Pancreas (tissue), 10 donors: ENCODE measurements at places on chromosomes 13 and 19. TPM values are rescaled to one million over a fixed set of nuclear protein-coding genes. Genes with fewer than 3 reads are reported as not detected.

DNA sequence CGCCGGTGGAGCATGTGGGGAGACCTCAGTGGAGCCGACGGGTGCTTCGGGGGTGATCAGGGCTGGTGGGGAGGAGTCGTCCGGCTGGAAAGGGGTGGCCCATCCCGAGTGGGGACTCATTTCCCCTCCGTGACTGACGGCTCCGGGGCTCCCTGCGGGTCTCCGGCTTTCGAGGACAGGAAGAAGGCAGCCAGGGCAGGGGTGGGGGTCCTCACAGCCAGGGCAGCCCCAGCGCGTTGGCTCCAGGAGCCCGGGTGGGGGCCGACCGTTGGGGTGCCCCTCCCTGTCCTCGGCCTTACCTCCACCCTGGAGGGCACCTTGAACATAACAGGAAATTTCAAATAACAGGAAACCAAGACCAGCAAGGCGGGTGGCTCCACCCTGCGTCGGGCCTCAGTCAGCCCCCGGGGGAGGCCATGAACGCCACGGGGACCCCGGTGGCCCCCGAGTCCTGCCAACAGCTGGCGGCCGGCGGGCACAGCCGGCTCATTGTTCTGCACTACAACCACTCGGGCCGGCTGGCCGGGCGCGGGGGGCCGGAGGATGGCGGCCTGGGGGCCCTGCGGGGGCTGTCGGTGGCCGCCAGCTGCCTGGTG, at the start of gene S1PR4:
S1PR4 (plus strand) TSS at position 393 of the 596 bp plus-strand sequence; CDS start at position 417, 24 bp downstream.
- H3K27me3 ChIP-seq = no peaks in the 10 kb centered on the region
- H3K4me1 ChIP-seq = no peaks in the 10 kb centered on the region
- H3K27ac ChIP-seq = no peak within 1 kb of the TSS

The TTYH1 gene
- 24.5 TPM for total RNA-seq

The ZNF599 gene
- total RNA-seq = 2.3 TPM

DNA sequence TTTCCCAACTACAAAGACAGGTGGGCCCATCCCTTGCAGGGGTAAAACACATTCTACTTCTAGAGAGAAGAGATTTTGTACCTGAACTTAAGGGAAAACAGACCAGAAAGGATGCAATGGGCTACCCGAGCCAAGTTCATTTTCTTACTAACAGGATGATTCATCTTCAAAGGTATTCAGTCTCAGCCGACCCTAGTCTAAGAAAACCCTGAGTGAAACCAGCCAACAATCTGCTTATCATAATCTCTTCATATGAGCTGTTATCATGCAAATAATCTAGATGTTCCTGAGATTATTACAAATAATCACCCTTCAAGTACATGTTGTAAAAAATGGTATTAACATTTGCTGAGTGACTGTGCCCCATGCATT, 15.6 kb downstream of the PABPC3 start:
- no peak overlapping the region for H3K27ac ChIP-seq
- H3K36me3 ChIP-seq = no peaks in the 10 kb centered on the region
- no peak overlapping the region for H3K4me3 ChIP-seq
- no peaks in the 10 kb centered on the region for H3K27me3 ChIP-seq

GRCh38 chr13:99894840-99895443, 76.6 kb downstream of the ZIC5 start:
- H3K4me1 ChIP-seq = no peaks in the 10 kb centered on the region
- no peaks in the 10 kb centered on the region for H3K36me3 ChIP-seq
- DNase-seq = no peak
- H3K27me3 ChIP-seq = peaks cover 11% of the 10 kb centered on the region
- H3K4me3 ChIP-seq = no peak overlapping the region

- DNase-seq = peak; percentile 97
- H3K4me1 ChIP-seq = peaks cover 8% of the 10 kb centered on the region
- H3K4me3 ChIP-seq = peak within 1 kb of the TSS; percentile 73
- no peaks in the 10 kb centered on the region for H3K36me3 ChIP-seq
- H3K27me3 ChIP-seq = no peaks in the 10 kb centered on the region
- H3K27ac ChIP-seq = peak within 1 kb of the TSS; percentile 92
Observed at GRCh38 chr13:100088644-100089464, at the start of gene PCCA. Gene PCCA (plus strand): TSS chr13:100089093. CDS start chr13:100089121, 28 bp downstream.

- no peaks in the 10 kb centered on the region for H3K27me3 ChIP-seq
- H3K4me3 ChIP-seq = no peak overlapping the region
- peak; percentile 62 for DNase-seq
Observed at GRCh38 chr13:95530178-95530577, 22.3 kb upstream of the CLDN10 start.

DNA sequence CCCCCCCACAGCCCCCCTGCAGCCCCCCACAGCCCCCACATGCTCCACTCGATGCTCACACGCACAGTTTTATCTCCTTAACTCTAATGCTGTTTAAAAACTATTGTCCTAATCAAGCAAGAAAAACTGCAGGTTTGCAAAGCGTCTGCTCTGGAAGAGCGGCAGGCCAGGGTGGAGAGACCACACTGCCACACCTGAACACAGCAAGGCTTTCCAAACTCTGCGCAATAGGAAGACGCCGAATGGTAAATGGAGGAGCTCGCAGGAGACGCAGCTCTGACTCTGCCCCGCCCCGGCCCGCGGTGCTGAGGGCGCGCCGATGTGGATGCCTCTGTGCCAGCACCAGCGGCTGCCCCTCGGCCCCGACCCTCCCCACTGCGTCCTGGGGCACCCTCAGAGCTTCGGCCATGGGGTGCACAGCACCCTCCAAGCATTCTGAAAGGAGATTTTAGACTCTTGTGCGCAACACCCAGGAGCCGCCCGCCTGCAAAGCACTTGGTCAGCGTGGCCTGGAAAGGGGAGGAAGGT, 32.4 kb downstream of the RASA3 start:
- peaks cover 4% of the 10 kb centered on the region for H3K4me1 ChIP-seq
- no peaks in the 10 kb centered on the region for H3K36me3 ChIP-seq
- DNase-seq = peak; percentile 64
- H3K4me3 ChIP-seq = no peak overlapping the region
- H3K27ac ChIP-seq = peak overlapping the region; percentile 56
- H3K27me3 ChIP-seq = no peaks in the 10 kb centered on the region

- peak; percentile 37 for DNase-seq
- H3K27me3 ChIP-seq = no peaks in the 10 kb centered on the region
- no peak overlapping the region for H3K4me3 ChIP-seq
Observed at GRCh38 chr19:33279430-33280350, 22.6 kb downstream of the CEBPA start.

The PDS5B gene
- 10.9 TPM for total RNA-seq

DNA sequence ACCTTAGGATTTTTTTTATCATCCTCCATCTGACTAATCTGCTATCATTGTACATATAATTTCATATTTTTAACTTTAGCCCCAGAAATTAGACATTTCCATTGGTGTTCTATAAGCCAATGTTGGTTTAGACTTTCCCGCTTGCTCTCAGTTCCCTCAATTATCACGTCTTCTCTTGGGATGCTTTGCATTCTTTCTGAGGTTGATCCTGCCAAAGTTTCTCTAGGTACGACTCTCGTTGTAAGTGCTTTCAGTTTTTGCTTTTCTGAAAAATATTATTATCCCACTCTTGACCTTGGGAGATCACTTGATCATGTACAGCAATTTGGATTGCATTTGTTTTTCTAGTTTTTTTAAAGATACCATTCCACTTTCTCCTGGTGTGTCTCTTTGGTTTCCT, 270.2 kb downstream of the IRS2 start:
- DNase-seq = no peak
- no peak overlapping the region for H3K4me3 ChIP-seq
- H3K27ac ChIP-seq = no peak overlapping the region
- H3K36me3 ChIP-seq = no peaks in the 10 kb centered on the region
- H3K27me3 ChIP-seq = no peaks in the 10 kb centered on the region
- H3K4me1 ChIP-seq = no peaks in the 10 kb centered on the region

DNA sequence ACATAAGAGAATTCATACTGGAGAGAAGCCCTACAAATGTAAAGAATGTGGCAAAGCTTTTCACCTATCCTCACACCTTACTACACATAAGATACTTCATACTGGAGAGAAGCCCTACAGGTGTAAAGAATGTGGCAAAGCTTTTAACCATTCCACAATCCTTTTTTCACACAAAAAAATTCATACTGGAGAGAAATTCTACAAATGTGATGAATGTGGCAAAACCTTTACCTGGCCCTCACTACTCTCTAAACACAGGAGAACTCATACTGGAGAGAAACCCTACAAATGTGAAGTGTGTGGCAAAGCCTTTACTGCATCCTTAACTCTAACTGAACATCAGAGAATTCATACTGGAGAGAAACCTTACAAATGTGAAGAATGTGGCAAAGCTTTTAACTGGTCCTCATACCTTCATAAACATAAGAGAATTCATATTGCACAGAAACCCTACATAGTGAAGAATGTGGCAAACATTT, 14.0 kb upstream of the ZNF506 start:
- H3K27me3 ChIP-seq = no peaks in the 10 kb centered on the region
- no peak overlapping the region for H3K4me3 ChIP-seq
- no peaks in the 10 kb centered on the region for H3K36me3 ChIP-seq
